Osteocyte (in vitro differentiated cells): ENCODE measurements at places on chromosomes 6 and 20. TPM values are rescaled to one million over a fixed set of nuclear protein-coding genes. Genes with fewer than 3 reads are reported as not detected.

Gene GNAS-AS1
- total RNA-seq = 1.5 and 2.0 TPM in 2 replicates

Gene ULBP1
- 10.7 and 11.5 TPM in 2 replicates for total RNA-seq

Gene THBS2
- total RNA-seq = 650 and 687 TPM in 2 replicates

Gene EFCAB8
- 0.64 and 0.97 TPM in 2 replicates for total RNA-seq

Gene ARFGEF3
- 0.05 and 0.08 TPM in 2 replicates for total RNA-seq

Gene EYA2
- not detected in 2 replicates for total RNA-seq

Gene ZBP1
- not detected in 2 replicates for total RNA-seq

Gene IPCEF1
- 0.31 and 0.46 TPM in 2 replicates for total RNA-seq

Gene NT5DC1
- 16.0 TPM in 2 replicates for total RNA-seq

Gene ZNF165
- total RNA-seq = 0.32 and 0.78 TPM in 2 replicates

Gene SULF2
- 39.1 and 40.4 TPM in 2 replicates for total RNA-seq

Gene PPP1R16B
- not detected in 2 replicates for total RNA-seq

Gene RNF217
- 55.2 and 75.7 TPM in 2 replicates for total RNA-seq

Gene SOX18
- total RNA-seq = 1.2 and 2.0 TPM in 2 replicates
